ENCODE measurements at places on chromosomes 5 and 9.

DNA sequence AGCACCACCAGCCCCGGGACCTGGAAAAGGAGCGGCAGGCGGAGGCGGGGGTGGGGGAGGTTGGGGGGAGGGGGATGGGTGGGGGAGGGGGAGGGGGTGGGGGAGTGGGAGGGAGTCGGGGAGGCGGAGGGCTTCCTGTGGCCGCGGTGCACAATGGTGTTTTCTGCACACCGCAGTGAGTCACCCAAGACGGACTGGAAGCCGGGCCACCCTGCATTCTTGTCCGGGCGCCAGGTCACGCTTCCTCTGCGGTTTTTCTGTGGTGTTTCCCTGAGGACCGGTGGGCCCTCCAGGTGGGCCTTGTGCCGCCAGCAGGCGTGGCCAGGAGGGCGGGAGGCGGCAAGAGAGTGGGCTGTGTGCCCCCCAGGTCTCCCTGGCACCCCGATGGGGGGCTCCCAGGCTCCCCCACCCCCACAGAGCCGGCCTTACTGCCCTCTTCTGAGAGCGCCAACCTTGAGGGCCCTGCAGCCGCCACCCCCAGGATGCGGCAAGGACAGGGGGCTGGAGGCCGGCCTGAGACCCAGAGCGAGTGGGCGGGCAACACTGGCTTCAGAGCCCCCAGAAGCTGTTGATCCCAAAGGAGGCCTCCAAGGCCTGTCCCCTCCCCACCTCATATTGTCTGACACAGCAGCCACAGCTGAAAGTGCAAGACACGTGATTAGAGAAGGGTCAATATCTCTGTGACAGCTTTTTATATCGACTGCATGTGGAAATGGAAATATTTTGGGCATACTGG is 11.1 kb downstream of the EXD3 start:
- H3K4me1 ChIP-seq: peaks cover 19% of the 10 kb centered on the region
- no peaks in the 10 kb centered on the region for H3K36me3 ChIP-seq
- H3K27ac ChIP-seq: peak overlapping the region; percentile 63
- DNase-seq: peak; percentile 79
- H3K4me3 ChIP-seq: no peak overlapping the region

- peak overlapping the region; percentile 52 for H3K27ac ChIP-seq
- no peak overlapping the region for H3K4me3 ChIP-seq
- H3K27me3 ChIP-seq: no peaks in the 10 kb centered on the region
- H3K4me1 ChIP-seq: no peaks in the 10 kb centered on the region
These were observed 18.7 kb downstream of the NIPAL4 start for GRCh38 chr5:157478726-157479125.

DNA sequence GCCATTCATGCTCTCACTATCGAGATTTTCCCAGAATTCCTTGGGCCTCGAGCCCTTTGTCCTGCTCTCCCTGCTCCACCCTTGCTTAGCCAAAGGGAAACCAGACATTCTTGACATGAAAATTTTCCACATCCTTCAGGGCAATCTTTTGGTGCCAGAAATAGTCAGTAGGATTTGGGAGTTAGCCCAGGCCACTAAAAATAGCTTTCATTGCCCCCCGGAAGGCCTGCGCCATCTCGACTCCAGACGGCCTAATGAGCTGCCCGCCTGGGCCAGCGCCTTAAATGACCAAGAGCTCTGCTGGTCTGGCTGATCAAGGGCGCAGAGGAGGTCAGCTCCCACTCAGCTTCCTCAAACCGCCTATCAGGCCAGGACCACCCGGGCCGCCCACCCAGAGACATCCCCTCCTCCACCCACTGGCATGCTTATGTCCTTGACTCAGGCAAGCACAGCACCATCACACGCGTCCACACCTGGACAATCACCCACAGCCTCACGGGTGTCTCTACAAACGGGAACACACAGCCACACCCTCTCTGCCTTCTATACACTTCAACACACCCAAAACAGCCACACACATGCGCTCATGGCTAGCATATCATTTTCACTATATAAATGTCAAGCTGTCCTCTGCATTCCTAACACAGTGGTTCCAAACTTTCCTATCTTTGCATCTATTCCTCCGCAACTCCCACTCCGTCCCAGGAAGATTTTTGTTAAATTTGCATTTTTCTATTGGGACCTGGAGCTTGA is 20.9 kb downstream of the DUSP1 start:
- no peaks in the 10 kb centered on the region for H3K27me3 ChIP-seq
- no peak overlapping the region for H3K4me3 ChIP-seq

DNA sequence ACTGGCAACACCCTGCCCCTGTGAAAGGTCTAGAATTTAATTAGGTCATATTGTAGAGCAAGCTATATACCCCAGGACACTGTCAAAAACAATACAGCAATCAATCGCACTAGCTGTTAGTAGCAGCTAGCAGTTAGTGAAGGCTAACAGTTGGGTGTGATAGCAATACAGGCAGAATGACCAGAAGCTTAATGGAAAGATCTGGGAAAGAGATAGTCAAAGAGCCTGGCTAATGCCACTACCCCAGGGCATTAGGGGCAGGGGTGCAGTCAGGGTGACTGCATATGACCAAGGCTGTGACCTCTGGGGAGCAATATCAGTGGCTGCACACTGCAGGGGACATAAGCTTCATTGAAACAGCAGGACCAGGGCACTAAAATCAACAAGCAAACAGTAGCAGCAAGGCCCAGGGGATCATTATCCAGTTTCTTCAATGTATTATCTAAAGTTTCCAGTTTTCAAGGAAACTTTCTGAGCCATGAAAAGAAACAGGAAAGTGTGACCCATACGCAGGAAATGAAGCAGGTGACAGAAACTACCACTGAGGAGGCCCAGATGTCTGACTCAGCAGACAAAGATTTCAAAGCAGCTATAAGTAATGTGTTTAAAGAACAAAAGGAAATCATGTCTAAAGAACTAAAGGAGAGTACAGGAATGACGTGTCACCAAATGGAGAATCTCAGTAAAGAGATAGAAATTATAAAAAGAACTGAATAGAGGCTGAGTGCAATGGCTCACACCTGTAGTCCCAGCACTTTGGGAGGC is 82.4 kb downstream of the ZNF354C start:
- H3K27ac ChIP-seq: no peak overlapping the region
- H3K4me1 ChIP-seq: no peaks in the 10 kb centered on the region
- no peak overlapping the region for H3K4me3 ChIP-seq
- H3K27me3 ChIP-seq: no peaks in the 10 kb centered on the region
- H3K36me3 ChIP-seq: no peaks in the 10 kb centered on the region

- DNase-seq: no peak
- no peaks in the 10 kb centered on the region for H3K27me3 ChIP-seq
- no peak overlapping the region for H3K27ac ChIP-seq
These were observed 103.1 kb upstream of the SLC44A1 start for GRCh38 chr9:105141146-105141975.

- H3K27ac ChIP-seq: no peak overlapping the region
- H3K36me3 ChIP-seq: no peaks in the 10 kb centered on the region
- no peaks in the 10 kb centered on the region for H3K4me1 ChIP-seq
These were observed 411.0 kb downstream of the MAT2B start for GRCh38 chr5:163916376-163916775.

DNA sequence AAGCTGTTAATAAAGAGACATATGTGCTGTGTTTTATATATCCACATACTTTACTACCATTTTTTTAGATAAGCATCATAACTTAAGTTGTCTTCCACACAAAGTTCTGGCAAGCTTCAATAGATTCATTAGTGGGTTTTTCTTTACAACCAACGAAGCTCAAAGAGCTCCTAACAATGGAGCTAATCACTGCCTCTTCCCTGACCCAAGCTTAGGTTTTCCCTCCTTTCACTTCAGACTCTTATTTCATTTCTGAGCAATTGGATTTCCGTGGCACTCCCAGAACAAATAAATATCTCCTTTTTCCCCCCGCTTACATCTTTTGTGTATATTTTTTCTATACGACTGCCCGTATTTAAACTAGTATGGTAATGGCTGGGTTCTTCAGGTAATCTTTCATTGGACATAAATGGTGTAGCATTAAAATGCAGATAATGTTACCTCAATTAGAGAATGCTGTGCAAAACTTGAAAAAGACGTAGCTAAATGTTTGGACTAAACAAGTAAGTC is 275.5 kb upstream of the TMEM161B start:
- no peak overlapping the region for H3K4me3 ChIP-seq
- H3K27ac ChIP-seq: no peak overlapping the region
- DNase-seq: no peak

DNA sequence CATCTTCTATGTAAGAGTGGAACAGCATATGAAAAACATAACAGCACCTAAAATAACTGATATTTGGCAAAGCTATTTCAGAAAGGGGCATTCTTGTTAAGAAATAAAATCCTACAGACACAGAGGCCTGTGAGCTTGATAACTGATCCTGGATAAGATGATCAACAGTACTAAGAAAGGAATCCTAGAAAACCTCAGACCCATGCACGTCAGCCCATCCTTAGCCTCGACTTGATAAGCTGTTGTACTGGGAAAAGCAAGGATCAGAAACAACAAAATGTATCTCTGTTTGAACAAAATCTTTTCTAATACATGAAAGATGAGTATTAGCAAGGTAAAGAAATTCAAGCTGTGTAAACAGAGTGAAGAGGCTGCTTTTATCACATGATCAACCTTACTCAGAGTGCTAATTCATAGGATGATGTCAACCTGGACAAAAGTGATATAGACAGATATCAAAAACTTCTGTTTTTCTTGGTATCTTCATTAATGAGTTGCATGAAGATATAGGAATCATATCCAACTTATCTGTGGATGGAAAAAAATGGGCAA is 15.2 kb downstream of the LIFR start:
- no peaks in the 10 kb centered on the region for H3K36me3 ChIP-seq
- H3K27ac ChIP-seq: peak overlapping the region; percentile 12
- H3K27me3 ChIP-seq: no peaks in the 10 kb centered on the region
- peaks cover 4% of the 10 kb centered on the region for H3K4me1 ChIP-seq
- H3K4me3 ChIP-seq: no peak overlapping the region
- DNase-seq: no peak

Measured in uterus (tissue), 4 donors.